ENCODE measurements at places on chromosomes 2 and 18.

- peak; percentile 91 for DNase-seq
Observed at GRCh38 chr2:202064171-202064880, 8.7 kb upstream of the KIAA2012 start.

DNA sequence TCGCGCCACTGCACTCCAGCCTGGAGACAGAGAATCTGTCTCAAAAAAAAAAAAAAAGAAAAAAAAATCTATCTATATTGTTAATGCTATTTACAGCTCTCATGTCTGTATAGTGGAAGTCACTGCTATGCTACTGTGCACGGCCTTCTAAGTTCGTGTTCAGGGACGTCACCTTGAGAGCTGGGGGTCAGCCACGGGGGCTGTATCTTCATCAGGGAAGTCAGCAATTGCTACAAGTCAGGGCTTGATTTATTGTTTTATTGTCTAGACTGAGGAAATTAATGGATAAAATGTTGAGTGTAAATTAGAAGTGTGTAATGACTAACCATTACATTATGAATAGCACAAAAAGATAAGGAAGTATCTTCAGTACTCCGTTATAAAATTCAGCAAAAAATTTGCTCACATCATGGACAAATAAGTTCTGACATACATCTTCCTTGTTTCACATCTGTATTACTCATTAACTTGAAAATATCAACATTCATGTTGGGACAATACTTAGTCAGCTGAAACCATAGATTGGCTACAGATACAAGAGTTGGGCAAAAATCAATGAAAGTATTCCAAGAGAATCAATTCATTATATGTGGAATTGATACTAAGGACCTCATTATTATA, 136.6 kb upstream of the SEC11C start:
- no peak for DNase-seq

DNA sequence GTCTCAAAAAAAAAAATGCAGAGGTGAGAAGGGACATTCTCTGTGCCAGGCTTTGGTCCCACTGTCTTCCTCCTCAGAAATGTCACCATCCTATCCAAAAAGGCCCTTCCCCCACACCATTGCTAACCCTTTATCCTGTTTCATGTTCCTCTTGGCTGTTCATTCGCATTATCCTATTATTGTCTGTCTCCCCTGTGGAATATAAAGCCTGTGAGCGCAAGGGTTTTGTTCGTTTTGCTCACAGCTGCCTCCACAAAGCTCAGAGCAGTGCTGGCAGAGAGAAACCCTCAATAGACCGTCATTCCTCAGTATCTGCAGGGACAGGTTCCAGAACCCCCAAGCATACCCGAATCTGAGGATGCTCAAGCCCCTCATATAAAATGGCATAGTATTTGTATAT, 91.8 kb downstream of the LOXHD1 start:
- DNase-seq = no peak

GRCh38 chr2:212532087-212532486, 6.5 kb downstream of the ERBB4 start:
- no peak for DNase-seq

DNA sequence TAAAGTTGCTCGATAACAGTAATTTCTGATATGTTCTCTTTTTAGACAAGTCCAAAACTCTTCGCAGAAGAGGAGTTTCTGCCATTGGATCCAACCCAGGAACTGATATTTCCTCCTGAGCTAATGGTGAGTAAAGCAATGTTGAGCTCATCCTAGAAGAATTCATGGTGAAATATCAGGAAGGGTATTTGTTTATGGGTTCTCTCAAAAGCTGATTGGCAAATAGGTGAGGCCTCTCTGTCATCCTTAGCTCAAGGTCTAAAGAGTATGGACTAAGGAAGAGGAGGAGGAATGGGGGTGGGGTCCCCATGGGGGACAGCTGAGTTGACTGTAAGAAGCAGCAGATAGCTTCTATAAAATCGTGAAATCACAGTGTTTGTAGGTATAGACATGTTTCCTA, 18.2 kb downstream of the AOX1 start:
- DNase-seq = no peak

DNA sequence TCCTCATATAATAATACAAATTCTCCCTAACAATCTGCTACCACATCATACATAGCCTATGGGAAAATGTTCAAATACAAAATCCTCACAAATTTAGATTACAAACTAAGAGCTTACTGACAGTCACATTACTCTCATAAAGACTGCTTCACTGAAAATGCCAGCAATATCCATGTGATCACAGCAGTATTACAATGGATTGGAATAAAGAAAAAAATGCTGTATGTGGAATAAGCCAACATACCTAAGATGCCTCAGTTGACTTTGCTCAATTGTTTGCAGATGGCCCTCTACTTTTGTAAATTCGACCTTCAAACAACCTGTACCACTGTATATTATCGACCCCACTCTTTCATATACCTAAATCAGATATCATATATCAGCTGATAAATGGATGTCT, 88.7 kb downstream of the DYM start:
- DNase-seq = no peak

GRCh38 chr18:63314062-63314790, 5.3 kb downstream of the BCL2 start:
- no peak for DNase-seq

DNA sequence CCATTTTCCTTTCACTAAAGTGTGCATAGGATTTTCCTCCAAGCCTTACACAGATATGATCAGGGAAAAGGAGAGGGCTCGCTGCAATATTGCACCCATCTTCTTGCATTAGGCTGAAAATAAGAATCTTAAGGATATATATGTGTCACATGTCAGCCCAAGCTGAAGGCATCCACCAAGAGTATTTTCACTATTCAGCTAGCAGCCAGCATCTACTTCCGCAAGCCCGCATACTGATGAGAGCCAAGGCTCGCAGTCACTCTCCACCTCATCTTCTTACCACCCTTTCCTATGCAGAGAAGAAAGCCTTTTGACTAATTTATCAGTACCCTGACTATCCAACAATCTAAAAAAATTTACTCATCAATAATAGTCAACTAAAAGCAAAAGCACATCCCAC, 6.1 kb downstream of the TMEM163 start:
- no peak for DNase-seq

DNA sequence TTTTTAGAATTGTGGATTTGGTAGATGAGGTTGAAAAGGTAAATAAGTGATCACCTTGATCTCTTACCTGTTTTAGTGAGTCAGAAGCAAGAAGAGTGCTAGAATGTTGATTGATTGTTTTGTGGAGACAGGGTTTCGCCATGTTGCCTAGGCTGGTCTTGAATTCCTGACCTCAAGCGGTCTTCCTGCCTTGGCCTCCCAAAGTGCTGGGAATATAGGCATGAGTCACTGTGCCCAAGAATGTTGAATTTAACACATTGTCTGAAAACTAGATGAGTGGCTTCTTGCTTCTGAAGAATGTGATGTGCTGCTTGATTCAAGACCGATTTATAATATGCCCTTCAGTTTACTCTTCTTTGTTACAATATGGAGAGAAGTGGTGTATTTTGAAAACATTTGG, 121.3 kb downstream of the FMNL2 start:
- no peak for DNase-seq

GRCh38 chr2:26575836-26576564, 65.2 kb downstream of the CIB4 start:
- DNase-seq = no peak

- DNase-seq = peak; percentile 18
Observed at GRCh38 chr2:133326652-133327397, 241.4 kb downstream of the NCKAP5 start.

GRCh38 chr2:209501579-209501978, 77.7 kb downstream of the MAP2 start:
- DNase-seq = no peak

DNA sequence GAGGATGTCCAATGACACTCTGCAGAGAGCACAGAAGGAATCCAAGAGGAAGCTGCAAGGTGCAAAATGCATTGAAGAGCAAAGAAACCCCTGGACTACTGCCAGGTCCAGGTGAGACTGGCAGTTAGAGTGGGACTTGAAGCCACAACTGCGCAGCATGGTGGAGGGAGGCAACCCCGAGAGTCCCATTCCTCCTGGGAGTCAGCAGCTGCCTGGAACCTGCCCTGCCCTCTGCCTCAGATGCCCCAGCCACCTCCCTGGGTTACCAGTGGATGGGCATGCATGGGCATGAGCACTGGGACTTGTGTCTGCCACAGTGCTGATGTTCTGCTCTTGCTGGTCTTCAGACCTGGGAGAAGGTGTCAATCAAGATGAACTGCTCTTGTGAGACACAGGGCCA, 43.2 kb downstream of the ANKMY1 start:
- DNase-seq = no peak

DNA sequence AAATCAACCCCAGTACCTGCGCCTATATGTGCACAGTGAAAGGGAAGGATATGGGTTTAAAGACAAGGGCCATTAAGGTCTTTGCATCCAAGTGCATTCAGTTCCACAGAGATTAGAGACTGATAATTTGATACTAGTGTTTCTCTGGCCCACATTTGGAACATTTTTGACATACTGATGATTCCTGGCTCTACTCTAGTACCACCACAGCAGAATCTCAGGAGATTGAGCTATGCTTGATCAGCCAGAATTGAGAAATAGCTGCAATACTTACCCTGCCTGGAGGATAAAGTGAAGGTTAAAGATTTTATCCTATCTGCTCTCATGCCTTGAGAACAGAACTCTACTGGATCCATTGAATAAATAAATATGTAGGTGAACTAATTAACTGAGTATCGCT, 1267.8 kb downstream of the SUCLG1 start:
- no peak for DNase-seq

- peak; percentile 75 for DNase-seq
Observed at GRCh38 chr2:17171446-17172049, 346.7 kb downstream of the RAD51AP2 start.

- no peak for DNase-seq
Observed at GRCh38 chr2:240419271-240419670, 16.2 kb upstream of the GPC1 start.

DNA sequence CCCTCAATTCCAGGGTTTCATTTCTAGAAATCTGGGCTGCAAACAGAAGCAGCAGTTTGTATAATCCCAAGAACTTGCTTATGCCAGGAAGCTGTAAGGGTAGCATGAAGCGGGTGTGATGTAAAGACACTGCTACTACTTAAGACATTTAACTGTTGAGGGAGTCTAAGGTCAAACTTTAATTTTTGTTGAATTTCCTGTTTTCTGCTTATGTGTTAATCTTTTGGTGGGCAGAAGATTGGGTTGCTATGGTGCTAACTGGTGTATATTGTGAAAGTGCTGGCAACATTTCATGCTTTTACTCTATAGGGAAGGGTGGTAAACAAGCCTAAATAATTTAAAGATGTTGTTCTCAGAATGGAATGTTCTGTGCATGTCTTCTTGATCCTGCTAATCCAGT, 2.7 kb downstream of the NCOA1 start:
- DNase-seq = peak; percentile 10

- DNase-seq = no peak
Observed at GRCh38 chr2:74921236-74921736, 37.2 kb upstream of the POLE4 start.

- no peak for DNase-seq
Observed at GRCh38 chr2:65749545-65749944, 317.1 kb upstream of the SPRED2 start.

DNA sequence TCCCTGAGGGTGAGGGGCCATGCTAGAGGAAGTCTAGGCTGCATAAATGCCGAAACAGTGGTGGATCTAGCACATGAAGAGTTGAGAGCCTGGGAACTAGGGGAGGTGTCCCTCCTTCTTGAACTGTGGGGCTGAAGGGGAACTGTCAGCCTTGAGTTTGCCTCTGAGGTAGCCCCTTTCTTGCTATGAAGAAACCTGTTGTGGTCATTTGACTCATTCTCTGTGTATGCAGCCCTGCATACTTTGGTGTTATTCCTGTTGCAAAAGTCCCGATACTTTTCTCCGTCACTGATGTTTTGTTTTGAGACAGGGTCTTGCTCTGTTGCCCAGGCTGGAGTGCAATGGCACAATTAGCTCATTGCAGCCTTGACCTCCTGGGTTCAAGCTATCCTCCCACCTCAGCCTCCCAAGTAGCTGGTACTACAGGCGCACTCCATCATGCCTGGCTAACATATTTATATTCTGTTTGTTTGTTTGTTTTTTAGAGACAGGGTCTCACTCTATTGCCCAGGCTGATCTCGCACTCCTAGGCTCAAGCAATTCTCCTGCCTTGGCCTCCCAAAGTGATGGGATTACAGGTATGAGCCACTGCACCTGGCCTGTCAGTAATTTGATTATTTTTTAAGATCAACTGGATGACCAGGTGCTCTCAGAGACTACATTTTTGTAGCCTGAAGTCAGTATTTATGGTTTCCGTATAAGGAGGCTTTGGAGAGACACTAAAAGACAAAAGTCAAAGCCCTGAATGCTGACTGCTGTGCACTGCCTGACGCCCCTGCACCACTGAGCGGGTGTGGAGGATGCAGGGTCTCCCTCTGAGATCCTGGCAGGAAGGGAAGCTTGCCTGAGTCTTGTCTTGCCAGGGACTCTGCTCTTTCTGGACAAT, 126.0 kb upstream of the MSH6 start:
- no peak for DNase-seq

- DNase-seq = peak; percentile 63
Observed at GRCh38 chr2:206086716-206087350, 859 bp upstream of the INO80D start.

DNA sequence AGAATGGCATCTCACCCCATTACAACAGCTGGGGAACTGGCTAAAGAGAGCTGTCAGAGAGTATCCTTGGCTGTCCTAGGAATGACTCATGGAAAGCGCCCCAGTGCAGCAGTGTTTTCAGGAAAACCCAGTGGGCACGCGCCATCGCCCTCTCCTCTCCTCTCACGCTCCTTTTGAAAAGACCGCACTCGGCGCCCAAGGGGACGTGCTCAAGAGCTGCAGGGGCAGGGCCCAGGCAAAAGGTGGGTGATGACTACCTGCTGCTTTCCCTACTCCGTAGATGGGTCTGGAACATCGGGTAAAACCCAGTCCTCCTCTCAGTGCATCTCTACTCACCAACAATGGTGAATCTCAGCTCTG, 68.1 kb downstream of the EMILIN2 start:
- no peak for DNase-seq

DNA sequence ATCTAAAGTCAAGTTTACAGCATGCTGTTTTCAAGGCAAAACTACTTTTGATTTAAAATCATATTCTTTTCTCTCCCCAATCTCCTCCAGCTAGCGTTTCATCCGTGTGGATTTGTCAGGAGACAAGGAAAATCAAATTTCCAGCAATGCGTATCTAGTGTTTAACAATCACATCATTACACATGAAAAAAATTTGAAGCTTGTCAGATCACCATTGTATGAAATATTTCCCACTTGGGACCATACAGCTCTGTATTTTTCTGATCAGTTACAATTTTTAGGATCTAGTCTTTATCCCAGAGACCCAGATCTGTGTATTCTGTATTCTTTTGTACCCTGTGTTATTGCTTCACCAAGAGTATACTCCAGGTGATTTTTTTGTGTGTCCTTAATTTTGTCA, 28.6 kb upstream of the CYP1B1 start:
- DNase-seq = no peak

Measured in eye (tissue), 1 donor.